ENCODE measurements at places on chromosomes 4 and X. TPM values are rescaled to one million over a fixed set of nuclear protein-coding genes. Genes with fewer than 3 reads are reported as not detected.

GPR119 gene
- total RNA-seq: not detected

GRCh38 chr4:86846921-86847320 is 2.3 kb downstream of the SLC10A6 start:
- DNase-seq: no peak

- DNase-seq: no peak
Measured at GRCh38 chr4:56142088-56142487, 193.3 kb downstream of the CEP135 start.

CDX4 gene
- total RNA-seq: not detected

DNA sequence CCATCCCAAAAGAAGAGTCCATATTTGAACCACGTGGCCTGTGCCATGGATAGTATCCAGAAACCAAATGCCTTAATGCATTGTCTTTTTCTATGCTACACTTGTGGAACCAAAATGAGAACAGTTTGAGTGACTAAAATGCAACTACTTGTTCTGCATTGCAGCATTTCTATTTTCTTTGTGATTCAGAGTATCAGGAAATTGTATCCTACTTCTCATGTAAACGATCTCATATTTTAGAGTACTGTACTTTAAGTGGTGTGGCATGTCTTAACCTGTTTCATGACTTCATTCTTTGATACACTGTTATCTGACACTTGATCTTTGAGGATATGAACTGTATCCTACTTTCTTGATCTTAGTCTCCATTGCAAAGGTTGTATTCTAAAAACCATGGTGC is 167.2 kb upstream of the WDR1 start:
- no peak for DNase-seq

DUSP9 gene
- 0.36 TPM for total RNA-seq

GRCh38 chrX:79182616-79183015 is 38.1 kb downstream of the GPR174 start:
- DNase-seq: peak; percentile 32

OTC gene
- total RNA-seq: not detected

GRCh38 chrX:81489987-81490386 is 288.1 kb downstream of the SH3BGRL start:
- DNase-seq: no peak

- no peak for DNase-seq
Measured at GRCh38 chrX:101685923-101686322, 26.3 kb upstream of the ARMCX2 start.

CXCL1 gene
- not detected for total RNA-seq

GRCh38 chr4:150938417-150938816 is 76.7 kb downstream of the LRBA start:
- DNase-seq: no peak

- no peak for DNase-seq
Measured at GRCh38 chr4:70895811-70896491, 6.2 kb upstream of the MOB1B start.

- DNase-seq: no peak
Measured at GRCh38 chr4:179663641-179664429, 2221.6 kb upstream of the AGA start.

DNA sequence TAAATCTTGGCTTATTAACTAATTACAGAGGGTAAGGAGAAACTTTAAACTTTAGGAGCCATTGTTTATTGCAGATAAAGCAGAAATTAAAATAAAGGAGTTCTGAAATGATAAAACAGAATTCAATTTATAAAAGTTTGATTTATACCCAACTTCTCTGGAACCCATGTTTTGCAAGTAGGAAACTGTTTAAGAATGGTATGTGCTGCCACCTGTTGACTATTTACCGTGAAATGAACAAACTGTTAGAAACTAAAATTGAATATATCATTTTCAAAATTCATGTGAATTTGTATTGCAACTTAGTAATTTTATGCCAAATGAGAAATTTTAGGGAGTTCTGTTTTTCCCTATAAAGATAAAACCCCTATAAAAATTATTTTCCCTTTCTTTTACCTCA is 11.0 kb upstream of the TBC1D8B start:
- DNase-seq: no peak

- DNase-seq: no peak
Measured at GRCh38 chr4:54095110-54095825, 4.7 kb upstream of the GSX2 start.

GUCY1A1 gene
- 0.07 TPM for total RNA-seq

RLIM gene
- total RNA-seq: 43.5 TPM

All from activated naive CD4-positive, alpha-beta T cell treated with anti-CD3 and anti-CD28 coated beads for 36 hours (primary cell).